Adrenal gland (tissue), 19 donors: ENCODE measurements at places on chromosomes 3 and 15. TPM values are rescaled to one million over a fixed set of nuclear protein-coding genes. Genes with fewer than 3 reads are reported as not detected.
A peak's percentile ranks its signal among the peaks of the same experiment; 100 is the strongest.

DNA sequence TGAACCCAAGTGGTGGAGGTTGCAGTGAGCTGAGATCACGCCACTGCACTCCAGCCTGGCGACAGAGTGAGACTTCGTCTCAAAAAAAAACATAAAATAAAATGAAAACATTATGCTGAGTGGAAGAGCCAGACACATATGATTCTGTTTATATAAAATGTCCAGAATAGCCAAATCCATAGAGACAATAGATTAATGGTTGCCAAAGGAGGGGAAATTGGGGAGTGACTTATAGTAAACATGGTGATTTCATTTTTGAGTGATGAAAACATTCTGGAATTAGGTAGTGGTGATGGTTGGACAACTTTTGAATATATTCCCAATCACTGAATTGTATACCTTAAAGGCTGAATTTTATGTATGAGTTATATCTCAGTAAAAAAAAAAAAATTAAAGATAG, 172.0 kb upstream of the BFSP2 start:
- no peaks in the 10 kb centered on the region for H3K36me3 ChIP-seq
- DNase-seq = no peak
- no peak overlapping the region for H3K4me3 ChIP-seq
- H3K27ac ChIP-seq = no peak overlapping the region

DNA sequence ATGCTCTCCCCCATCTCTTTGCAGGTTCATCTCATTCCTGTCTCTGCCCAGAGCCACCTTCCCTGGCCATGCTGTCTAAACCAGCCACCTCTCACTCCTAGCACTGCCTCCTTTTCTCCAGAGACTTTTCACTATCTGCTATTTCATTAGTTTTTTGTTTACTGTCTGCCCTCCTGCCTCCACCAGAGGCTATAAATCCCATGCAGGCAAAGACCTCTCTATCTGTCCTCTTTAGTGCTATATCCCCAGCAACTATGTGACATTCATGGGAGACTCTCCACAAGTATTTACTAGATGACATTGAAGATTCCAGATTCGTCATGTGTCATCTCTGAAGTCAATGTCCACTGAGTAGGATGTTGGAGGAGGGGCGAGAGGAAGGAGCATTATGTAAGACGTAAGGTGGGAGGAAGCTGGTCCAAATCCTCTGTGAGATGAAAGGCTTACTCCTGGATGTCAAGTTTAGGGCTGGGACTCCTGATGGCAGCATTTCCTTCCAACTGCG, 3.4 kb upstream of the FAM43A start:
- no peaks in the 10 kb centered on the region for H3K36me3 ChIP-seq
- peaks cover 2% of the 10 kb centered on the region for H3K27me3 ChIP-seq
- H3K4me1 ChIP-seq = peaks cover 25% of the 10 kb centered on the region
- no peak overlapping the region for H3K27ac ChIP-seq
- H3K4me3 ChIP-seq = no peak overlapping the region
- DNase-seq = no peak

DNA sequence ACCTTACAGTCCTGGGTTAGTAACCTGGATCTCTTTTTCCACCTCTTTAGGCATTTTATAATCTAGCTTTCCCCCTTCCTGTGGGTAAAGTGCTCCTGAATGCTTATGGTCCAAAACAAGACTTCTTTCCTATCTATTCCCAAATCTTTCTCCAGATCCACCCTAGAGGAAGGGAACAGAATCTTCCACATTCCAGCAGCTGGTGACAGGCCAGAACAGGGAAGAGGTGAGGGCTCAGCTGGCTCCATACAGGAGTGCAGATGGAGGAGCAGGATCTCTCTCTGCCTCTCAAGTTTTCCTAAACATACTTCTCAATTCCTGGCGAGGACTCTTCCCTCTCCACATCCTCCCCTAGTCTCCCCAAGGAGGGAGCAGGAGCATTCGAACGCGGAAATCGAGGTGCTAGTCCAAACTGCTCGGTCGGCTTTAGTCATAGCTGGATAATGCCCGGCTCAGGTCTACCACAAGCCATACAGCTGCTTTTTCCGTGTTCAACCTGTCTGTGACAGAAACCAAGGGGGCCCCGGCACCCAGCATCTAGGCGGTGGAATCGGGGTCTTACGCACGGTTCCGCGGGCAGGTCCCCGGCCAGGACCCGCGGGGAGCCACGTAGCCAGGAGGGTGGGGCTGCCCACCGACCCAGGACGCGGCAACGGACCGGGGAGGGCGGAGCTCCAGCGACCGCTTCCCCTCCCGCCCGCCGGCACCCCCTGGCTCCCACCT, 4.0 kb downstream of the RASSF1 start:
- DNase-seq = no peak
- no peaks in the 10 kb centered on the region for H3K27me3 ChIP-seq
- H3K27ac ChIP-seq = peak overlapping the region; percentile 93
- H3K4me3 ChIP-seq = peak overlapping the region; percentile 27
- peaks cover 29% of the 10 kb centered on the region for H3K4me1 ChIP-seq

The FSTL1 gene
- 350 TPM for total RNA-seq

The CLSTN2 gene
- 6.0 TPM for total RNA-seq
